ENCODE measurements at places on chromosomes 6 and 20.
A peak's percentile ranks its signal among the peaks of the same experiment; 100 is the strongest.

DNA sequence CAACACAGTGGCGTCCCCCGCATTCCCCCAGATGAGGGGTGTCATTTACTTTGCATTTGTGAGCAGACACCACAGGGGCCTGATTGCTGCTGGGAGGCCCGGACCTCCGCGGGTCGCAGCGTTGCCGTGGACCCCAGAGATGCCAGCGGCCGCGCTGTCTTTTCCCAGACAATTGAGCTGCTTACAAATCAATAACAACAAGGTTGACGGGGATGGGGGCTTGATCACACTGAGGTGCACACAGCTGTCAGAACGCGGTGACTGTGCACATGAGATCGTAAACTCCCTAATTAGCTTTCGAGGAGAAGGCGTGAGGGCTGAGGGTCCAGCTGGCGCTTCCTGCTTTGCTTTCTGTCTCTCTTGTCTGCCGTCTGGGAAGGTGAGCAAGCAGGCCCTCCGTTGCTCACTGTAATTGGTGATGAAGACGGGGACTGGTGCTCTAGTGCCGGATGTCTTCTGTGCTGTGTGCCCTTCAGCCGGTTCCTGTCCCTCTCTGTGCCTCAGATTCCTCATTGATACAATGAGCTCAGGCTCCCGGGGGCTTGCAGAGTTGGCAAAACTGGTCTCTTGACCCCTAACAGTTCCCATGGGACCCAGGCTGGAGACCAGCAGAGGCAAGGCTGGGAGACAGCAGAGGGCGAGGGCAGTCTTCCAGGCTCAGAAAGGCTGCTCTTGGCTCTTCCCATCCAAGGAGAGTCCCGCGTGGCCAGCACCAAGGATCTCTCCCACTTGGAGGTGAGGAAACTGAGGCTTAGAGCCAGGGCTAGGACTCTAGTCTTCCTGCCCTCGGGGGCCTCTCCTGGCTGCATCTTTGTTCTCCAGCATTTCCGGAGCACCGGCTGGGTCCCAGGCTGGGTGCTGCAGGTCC is 126.0 kb upstream of the PMEPA1 start:
- DNase-seq, result no peak

DNA sequence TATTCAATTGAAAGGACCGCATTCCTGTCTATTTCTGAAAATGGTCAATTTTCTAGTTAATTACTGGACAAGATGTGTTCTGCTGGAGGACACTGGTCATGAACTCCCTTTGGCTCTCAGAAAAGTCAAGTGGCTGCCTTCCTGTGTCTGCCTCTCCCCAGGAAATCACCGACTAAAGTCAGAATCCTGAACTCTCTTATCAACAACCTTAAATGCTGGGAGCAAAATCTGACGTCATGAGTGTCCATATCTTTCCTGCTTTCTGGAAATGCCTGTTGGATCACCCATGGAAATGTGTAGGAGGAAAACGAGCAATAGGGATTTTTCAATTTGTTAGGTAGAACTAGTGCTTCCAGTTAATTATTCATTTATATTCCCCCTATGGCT is 53.5 kb upstream of the PLCB1 start:
- DNase-seq, result no peak

- no peak for DNase-seq
Observed at GRCh38 chr6:21208081-21208795, 385.3 kb upstream of the SOX4 start.

DNA sequence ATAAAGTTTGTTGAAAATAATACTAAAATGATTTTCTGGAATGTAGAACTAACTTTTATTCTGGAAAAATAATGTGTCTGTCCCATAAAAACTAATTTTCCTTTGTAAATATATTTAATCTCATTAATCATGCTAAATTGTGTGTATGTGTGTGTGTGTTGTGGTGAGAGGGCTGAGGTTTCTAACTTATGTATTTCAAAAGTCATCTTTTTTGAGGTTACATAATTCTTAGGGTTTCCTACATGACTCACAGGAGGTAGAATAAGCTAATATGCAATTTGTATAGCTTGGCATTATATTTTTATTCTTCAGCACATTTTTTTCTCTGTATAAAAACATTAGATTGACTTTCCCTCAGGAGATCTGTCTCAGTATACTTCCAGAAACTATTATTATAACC is 64.1 kb upstream of the CLVS2 start:
- DNase-seq, result no peak

DNA sequence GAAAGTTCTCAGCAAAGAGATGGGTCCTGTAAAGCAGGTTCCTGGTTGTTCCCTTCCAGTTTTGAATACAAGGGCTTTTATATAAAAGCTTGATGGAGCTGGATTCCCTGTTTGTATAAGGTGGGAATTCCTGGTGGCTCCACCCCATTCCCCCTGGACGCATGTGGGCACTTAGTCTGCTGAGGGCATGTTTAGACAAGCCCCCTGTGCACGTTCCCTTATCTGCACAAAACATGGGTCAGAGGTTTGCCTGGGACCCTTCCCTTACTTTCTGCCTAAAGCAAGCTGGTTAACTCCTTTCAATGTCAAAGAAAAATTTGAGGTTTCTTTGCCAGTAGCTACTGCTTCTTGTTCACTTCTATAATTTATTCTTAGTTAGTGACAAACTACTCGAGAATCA is 181.1 kb downstream of the BCKDHB start:
- no peak for DNase-seq

DNA sequence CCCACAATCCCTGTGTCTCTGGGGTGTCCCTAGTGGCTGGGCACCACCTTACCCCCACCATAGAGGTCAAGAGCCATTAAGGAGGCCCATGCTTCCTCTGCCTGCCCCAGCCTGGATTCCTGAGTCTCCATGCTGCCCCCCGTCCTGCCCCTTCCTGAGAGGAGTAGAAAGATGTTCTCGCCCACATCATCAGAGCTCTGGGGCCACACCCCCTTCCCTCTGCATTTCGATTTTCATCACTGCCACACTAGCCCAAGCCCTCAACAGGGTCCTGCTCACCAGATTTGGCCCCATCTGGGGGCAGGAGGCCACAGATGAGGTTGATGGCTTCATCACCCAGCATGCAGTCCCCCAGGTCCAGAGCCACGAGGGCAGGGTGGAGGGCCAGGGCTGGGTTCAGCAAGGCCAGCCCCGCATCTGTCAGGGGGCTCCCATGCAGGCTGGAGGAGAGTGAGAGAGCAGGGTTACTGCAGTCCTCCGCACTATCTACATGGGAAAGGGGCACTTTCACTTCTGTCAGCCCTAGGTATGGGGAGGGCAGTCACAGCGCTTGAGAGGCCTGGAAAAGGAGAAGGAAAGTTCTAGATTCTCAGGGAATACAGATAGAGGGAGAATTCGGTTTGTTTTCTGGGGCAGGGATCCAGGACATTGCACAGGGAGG is 1.5 kb downstream of the LRRC73 start:
- no peak for DNase-seq

DNA sequence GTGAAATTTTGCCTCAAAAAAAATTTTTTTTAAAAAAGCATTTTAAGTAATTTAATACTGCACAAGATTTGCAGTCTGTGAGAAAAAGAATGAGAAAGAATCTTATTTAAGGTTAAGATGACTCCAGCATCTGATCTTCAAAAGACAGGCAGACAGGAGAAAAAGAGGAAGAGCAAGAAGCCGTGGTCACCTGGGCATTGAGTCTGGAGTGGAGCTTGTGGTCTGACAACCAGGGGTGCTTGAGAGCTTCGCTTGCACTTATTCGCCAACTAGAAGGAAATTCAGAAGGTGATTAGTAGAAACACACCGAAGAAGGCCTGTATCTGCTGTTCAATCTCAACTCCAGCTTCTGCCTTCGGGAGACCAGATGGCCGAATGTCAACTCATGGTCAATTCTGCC is 75.9 kb downstream of the MYLK4 start:
- DNase-seq, result no peak

DNA sequence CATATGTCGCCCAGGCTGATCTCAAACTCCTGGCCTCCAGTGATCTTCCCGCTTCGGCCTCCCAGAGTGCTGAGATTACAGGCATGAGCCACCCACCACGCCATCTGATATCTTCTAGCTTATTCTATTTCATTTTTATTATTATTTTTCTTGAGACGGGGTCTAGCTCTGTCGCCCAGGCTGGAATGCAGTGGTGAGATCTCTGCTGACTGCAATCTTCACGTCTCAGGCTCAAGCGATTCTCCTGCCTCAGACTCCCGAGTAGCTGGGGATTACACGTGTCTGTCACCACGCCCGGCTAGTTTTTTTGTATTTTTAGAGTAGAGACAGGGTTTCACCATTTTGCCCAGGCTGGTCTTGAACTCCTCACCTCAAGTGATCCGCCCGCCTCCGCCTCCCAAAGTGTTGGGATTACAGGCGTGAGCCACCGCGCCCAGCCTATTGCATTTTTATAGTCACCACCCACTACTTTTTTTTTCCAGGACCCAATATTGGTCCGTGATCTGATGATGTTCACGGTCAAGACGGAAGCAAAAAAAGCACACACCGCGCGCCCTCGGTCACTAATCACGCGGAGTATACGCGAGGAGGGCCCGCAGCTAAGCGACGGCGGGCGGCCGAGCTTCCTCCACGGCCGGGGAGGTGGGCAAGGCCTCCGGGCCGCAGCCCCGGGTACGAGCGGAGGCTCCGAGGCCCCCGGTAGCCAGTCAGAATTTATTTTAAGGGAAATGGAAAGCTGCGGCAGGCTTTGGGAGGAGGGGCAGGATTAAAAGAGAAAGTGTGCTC is 1.1 kb upstream of the LSM14B start:
- no peak for DNase-seq

DNA sequence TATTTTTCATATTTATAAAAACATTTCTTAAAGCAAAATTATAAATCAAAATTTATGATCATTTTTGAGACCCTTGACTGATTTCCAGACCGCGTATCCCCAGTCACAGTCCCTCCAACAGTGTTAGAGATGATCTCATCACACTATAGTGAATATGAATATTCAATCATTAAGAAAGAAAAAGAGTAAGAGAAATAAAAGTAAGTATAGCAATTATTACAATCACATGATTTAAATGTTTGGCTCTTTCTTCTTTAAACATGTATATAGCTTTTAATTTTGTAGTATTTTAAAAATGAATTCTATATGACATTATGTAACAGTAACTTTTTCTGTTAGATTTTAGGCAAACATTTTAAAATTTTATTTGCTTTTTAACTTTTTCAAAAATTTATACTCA is 438.3 kb downstream of the RFPL4B start:
- no peak for DNase-seq

- no peak for DNase-seq
Observed at GRCh38 chr20:6689339-6689973, 78.0 kb upstream of the BMP2 start.

DNA sequence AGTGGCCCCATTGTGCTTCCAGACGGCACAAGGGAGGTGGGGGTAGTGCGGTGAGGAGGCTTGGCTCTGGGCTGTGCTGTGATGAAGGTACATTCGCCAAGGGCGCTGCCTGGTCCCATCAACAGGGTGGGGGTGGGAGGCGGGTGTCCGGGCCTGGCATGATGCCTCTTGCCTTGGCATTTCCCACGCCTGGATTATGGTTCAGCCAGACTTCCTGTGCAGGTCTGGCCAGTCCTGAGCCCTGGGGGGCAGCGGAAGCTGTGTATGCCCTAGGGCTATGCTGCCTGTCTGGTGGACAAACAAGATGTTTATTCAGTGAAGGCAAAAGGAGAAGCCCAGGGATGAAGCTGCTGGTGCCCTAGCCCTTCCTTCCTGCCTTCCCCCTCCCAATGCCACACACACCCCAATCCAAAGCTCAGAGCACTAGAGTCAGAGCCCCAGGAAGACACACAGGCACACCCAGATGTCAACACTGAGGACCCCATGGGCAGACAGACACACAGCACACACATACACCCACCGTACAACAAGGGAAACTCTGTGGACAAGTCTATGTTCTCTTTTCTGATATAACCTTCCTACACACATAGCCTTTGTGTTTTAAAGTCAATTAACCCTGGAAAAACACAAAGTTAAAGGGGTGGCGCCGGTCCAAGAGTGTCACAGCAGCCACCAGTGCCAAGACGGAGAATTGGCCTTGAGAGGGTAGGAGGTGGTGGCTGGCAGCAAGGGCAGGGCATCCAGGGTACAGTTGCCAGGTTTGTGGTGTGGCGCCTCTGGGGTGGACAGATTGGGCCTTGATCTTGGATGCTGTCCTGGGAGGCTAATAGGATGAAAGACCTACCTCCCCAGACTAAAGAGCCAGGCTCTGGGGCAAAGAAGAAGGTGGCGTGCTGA is 54.7 kb upstream of the SAYSD1 start:
- no peak for DNase-seq

DNA sequence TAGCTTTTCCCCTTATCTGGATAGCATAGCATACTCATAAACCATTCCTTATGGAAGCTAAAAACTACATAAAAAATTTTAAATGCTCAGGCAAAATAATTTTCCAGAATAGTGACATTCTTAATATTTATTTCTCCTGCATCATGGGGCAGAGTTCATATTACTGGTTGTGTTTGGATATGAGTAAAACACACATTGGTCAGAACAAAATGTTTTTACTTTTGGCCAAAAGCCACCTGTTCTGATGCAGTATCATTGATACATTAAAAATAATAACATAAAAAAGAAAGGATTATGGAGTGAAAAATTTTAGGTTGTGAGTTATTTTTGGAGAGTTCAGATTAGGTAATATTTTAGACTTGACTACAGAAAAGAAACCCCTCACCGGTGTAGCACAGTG is 33.6 kb downstream of the TRAM2 start:
- DNase-seq, result no peak

GRCh38 chr20:62500237-62500864 is 24.6 kb upstream of the GATA5 start:
- peak; percentile 80 for DNase-seq

DNA sequence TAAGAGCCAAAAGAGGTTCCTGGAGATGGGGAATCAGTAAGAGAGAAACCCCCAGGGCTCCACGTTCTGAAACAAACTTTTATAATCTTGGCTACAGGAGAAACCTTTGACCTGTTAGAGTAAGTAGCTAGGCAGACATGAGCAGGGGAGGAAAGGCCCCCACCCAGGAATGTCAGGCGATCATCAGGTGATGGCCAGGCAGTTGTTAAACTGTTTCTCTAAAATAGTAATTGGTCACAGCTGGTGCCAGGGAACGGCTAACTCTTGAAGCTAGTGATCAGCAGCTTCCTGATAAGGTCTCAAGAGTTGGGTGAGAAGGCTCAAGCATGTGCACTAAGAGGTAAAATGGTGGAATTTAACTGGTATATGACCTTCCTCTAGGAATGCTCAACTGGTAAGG is 263.8 kb downstream of the HDGFL1 start:
- DNase-seq, result no peak

DNA sequence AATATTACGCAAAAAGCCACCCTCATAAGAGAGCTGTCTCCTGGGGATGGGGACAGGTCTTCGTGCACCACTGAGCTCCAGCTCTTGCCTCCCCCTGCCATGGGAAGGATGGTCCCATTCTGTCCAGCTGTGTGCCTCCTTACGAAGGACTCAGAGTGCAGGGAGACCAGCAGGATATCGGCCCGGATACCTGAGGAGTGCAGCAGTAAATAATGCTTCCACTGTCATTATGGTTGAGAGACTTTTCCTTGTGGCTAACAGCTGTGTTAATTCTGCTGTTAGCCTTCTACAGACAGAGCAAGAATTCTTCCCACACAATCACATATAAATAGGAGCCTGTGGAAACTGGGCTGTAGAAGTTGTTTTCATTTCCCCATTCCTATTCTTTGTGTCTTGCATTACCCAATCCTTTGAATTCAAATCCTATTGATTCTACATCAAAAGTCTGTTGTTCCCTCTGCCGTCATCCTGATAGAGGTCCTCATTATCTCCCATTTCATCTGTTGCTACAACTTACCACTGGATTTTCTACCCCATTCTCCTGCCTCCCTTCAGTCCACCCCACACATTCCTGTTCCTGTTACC is 364.6 kb upstream of the SOX4 start:
- DNase-seq, result no peak

GRCh38 chr6:111456208-111456607 is 26.8 kb downstream of the REV3L start:
- no peak for DNase-seq
